Activated CD4-positive, alpha-beta T cell treated with anti-CD3 and anti-CD28 coated beads for 24 hours (primary cell): ENCODE measurements at places on chromosomes 3 and 15.
A peak's percentile ranks its signal among the peaks of the same experiment; 100 is the strongest.

DNA sequence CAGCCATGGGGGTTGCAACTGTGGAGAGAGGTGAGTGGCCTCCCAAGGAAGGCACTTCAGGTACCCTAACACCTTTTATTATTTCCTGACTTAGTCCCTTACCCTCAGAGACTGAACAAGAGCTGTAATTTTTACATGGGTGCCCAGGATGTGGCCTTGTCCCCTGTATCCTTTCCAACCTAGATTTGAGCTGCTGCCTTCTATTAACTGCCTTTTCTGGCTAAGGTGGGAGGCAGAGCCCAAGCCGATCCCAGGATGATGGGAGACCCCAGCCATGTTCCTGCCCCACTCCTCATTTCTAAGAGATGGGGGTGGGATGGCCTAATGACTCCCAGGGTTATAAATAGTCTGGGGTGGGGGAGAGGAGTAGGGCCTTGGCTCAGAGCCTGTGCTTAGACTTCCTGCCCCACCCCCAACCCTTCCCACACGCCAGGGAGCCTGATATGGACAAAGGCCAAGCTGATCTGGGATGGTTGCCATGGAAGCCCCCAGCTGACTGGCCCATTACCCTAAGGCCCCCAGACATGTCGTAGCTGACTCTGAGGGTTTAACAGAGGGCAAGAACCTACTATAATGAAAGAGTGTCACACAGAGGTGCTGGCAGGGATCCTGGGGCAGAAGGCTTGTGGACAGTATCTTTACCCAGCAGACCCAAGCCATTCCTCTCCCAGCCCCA is 1.9 kb downstream of the KLHDC8B start:
- no peak for DNase-seq

- no peak for DNase-seq
Observed at GRCh38 chr15:70703096-70703878, 60.1 kb downstream of the UACA start.

DNA sequence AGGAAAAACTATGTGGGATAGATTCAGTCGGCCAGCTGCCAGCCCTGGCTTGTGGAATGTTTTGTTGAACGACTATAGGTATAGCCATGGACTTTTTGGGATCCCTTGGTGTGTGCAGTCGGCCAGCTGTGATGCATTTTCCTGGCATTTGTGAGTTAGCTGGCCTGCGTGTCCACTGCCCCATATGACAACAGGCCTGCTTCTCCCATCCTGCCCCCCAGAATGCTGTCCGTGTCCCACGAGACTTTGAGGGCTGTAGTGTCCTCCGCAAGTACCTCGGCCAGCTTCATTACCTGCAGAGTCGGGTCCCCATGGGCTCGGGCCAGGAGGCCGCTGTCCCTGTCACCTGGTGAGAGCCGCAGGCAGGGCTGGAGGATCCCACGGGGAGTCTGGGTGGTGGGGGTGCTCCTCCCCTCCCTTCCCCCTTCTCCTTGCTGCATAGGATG is 23.6 kb downstream of the PTPN23 start:
- DNase-seq, result no peak

- no peak for DNase-seq
Observed at GRCh38 chr3:131349946-131350347, 31.6 kb upstream of the NUDT16 start.

GRCh38 chr3:139505829-139506386 is 29.6 kb upstream of the RBP2 start:
- DNase-seq, result no peak

DNA sequence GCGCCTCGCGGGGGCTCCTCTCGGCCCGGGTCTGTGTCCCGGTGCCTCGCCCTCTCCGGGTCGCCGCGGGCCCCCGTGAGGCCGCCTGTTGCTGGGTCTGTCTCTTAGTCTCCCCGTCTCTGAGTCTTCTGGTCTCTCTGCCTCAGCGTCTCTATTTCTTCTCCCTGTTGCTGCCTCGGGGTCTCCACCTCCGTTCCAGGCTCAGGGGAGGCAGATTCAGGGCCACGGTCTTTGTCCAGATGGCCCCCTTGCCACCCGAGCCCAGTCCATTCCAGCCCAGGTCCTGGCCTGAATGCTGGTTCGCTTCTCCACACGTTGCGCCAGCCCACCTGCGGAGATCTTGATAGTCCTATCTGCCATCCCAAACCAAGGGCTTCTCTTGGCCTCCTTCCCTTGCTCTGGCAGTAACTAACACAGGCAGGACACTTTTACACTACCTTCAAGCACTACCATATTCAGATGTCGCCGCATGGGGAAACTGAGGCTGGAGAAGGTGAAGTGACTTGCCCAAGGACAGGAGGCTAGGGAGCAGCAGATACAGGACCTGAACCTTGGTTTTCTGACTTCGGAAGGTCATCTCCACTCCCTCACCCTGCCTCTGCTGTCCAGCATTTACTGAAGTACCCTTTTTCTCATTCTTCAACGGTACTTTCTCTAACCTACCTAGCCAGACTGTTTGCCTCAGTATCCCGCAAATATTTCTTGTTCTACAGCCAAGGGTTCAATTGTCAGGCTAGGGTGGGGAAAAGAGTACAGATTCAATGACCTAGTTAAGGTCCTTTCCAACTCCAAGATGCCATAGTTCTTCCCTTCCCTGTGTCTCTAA is 616 bp upstream of the IGDCC4 start:
- DNase-seq, result no peak

- no peak for DNase-seq
Observed at GRCh38 chr3:195828762-195829161, 17.0 kb upstream of the MUC4 start.

DNA sequence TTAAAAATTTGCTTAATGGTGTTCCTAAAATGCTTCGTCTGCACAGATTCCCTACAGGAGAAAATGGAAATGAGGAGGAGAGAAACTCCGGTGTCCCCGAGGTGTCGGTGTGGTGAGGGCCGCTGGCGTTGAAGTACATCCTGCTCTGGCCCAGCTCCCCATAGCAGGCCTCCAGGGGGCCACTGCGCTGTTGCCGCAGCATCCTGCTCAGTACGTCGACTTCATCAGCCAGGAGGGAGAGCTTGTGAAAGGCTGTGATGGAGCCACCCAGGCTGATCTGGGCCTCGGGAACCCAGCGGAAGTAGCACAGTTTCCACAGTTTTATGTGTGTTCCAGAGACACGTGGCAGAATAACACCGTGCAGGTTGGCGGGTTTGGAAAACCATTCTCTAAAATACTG is 37.8 kb downstream of the FAN1 start:
- DNase-seq, result no peak

DNA sequence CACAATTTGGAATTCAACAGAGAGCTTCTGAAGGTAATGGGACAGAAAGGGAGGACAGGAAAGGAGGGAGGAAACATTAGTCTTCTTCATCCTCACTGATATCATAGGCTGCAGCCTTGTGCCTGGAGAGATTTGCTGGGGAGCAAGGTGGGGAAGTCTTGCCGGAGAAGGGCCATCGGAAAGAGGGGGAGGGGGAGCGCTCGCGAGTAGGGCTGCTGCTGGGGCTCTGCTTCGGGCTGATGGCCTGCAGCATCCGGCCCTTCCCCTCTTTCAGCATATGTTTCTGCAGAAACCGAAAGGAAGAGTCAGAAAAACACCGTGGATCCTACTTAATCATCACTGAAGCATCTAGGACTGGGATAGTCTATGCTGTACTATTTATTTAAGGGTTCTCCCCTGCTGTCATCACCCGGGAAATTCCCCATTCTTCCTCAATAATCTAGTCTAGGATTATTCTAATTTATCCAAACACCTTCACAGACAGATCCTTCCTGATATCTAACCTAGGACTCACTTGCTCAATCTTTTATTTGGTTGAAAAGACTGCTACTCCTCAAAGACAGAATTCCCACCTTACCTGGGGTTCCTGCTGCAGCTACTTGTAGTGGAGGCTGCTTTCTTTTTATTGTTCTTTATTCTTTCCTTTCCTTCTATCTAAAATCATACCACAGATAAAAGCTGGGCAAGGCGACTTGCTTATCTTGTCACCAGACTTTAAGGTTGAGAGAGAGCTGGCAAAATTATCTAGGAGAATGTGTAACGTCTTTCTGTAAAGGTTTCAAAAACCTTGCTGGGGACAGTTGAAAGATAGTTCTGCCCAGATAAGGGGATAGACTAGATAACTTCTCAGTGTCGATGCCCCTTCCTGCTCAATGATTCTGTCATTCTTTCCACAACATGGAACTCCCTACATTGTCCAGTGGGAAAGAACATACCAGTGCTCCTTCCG is 22.6 kb downstream of the SLC51A start:
- DNase-seq, result no peak

GRCh38 chr3:71454512-71455403 is 128.8 kb downstream of the FOXP1 start:
- DNase-seq, result no peak

- no peak for DNase-seq
Observed at GRCh38 chr3:11717768-11718636, 74.3 kb upstream of the VGLL4 start.

DNA sequence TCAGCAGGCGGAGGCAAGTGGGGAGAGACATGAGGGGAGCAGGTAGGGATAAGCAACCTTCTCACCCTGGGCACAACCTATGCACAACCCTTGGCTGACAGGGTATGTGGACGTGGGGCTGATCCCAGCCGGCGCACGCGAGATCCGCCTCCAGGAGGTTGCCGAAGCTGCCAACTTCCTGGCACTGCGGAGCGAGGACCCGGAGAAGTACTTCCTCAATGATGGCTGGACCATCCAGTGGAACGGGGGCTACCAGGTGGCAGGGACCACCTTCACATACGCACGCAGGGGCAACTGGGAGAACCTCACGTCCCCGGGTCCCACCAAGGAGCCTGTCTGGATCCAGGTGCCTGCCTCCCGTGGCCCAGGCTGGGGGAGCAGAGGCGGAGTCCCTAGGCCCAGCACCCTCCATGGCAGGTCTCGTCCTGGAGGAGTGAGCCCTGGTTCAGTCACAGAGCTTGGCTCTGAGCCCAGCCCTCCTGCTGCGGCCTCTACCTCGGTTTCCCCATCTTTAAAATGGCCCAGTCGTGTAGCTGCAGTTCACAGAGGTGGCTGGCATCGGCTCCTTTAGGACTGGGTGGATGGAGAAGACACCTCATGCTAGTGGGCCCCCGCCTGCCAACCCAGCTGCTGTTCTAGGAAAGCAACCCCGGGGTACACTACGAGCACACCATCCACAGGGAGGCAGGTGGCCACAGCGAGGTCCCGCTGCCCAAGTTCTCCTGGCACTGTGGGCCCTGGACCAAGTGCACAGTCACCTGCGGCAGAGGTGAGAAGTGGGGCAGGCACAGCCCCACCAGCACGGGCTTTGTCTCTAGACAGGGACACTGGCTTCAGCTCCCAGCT is 96.0 kb downstream of the TBC1D2B start:
- DNase-seq, result no peak

DNA sequence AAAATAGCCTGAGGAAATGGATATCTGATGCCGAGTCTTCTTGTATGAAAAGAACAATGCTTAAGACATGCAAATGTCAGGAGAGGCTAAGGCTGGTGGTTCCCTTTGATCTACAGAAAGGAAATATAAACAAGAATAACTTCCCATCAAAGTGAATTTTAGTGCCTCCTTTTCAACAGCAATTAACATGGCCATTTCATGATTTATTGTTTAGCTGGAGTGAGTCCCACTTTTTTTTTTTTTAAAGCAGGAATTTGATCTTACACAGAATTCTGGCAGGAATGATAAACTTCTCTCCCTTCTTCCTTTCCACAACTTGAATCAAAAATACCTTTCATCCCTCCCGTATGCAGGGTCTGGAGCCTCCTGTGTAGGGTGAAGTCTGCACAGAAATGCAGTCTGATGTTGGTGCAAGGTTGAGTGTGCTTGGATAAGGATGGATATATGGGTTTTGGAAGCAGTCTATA is 287.0 kb downstream of the MEX3B start:
- no peak for DNase-seq

- DNase-seq, result no peak
Observed at GRCh38 chr15:90581771-90582352, 52.1 kb downstream of the CRTC3 start.

DNA sequence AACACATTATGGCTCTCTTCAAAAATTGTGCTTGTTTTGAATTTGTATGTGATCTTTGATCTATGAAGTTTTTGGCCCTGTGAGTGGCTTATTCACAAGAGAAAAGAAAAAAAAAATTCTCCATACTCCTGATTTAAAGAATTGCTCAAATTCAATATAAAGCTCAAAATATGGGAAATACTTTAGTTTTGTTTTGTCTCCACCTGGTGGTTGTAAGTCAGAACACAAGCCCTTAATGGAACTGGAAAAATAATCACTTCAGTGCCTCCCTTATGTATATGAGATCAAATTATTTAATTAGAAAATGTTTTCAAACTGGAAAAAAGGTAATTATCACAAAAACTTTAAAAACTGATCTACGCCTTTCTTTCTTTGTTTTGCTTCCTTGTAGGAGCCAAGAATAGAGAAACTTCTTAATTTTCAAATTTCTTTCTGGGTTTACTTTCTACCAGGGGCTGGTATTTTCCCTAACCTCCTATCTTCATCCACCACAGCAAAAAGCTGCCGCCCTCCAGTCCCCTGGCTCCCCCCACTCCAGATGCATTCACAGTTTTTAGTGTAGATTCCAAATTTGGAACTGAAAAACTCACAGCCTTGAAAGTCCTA is 50.6 kb downstream of the SERP1 start:
- DNase-seq, result peak; percentile 7

DNA sequence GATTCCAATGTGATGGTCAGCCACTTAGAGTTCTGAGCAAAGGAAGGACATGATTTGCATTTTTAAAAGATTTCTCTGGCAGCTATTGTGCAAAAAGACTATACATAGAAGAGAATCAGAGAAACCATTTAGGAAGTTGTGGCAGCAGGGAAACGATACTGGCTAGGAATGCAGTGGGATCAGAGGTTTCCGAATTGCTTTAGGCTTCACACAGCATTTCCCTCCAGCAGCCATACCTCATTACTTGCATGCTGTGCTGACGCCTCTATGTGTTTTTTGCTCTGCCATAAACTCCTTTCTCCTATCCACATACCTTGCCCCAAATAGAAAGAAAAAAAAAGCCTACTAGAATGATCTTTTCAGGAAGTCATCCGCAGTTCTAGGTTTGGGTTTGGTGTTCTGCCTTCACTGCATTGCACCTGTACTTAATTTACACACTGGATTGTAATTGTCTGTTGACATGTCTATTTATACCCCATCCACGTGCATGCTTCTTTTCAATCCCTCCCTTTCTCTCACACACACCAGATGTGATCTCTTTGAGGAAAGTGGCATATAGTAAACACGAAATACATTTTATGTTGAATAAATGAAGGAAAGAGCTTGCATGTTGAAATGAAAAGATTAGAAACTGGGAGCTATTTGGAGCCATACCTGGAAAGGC is 860.3 kb upstream of the SEMA6D start:
- DNase-seq, result no peak

GRCh38 chr3:174153871-174154270 is 705.3 kb upstream of the NAALADL2 start:
- no peak for DNase-seq

DNA sequence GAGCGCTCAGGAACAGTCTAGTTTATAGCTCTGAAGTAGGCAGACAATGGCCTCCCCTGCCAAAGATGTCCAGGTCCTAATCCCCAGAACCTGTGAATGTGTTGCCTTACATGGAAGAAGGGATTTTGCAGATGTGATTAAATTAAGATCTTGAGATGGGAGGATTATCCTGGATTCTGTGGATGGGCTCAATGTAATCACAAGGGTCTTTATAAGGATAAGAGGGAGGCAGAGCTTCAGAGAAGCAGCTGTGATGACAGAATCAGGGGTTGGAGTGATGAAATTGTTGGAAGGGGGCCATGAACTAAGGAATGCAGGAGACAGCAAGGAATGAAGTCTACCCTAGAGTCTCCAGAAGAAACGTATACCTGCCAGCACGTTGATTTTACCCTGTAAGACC is 14.0 kb upstream of the GK5 start:
- no peak for DNase-seq

- DNase-seq, result no peak
Observed at GRCh38 chr3:144200466-144200865, 228.8 kb downstream of the DIPK2A start.
